Neuronal stem cell (in vitro differentiated cells): ENCODE measurements at places on chromosomes 7 and 10.

- DNase-seq, result no peak
Observed at GRCh38 chr7:68245688-68246087, 1249.1 kb downstream of the TYW1 start.

- DNase-seq, result no peak
Observed at GRCh38 chr7:157211690-157212089, 73.0 kb downstream of the UBE3C start.

GRCh38 chr10:32961895-32962369, 3.9 kb upstream of the ITGB1 start:
- no peak for DNase-seq

- peak; percentile 69 for DNase-seq
Observed at GRCh38 chr7:86939197-86939814, 120.1 kb downstream of the ELAPOR2 start.

GRCh38 chr7:43679210-43680068, 49.9 kb downstream of the COA1 start:
- DNase-seq, result no peak

GRCh38 chr10:107814865-107815487, 650.5 kb upstream of the SORCS1 start:
- peak; percentile 56 for DNase-seq
